CD4-positive, alpha-beta T cell treated with Interleukin-15 for 1 hour (primary cell): ENCODE measurements at places on chromosomes 2 and 18.

GRCh38 chr2:46305767-46306166, 8.6 kb downstream of the EPAS1 start:
- DNase-seq, result no peak

GRCh38 chr2:75327334-75327733, 128.0 kb upstream of the TACR1 start:
- no peak for DNase-seq

DNA sequence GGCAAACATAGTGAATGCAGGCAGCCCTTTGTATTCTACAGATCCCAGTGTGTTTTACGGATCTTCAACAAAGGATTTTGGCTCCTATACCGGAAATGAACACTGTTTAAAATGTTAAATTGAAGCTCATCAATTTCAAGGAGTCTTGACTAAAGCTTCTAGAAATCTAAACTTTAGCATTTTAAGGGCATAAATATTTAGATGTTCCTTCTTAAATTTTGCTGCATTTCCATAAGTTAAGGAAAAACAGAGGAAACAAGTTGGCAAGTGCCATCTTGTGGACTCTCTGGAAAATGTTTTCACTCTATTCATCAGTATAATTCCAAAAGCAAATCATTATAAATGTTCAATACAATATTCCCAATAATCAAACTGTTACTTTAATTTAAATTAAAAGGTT, 19.6 kb downstream of the CHN1 start:
- DNase-seq, result no peak

GRCh38 chr18:55079067-55079466, 119.8 kb upstream of the CCDC68 start:
- DNase-seq, result no peak

- DNase-seq, result no peak
Observed at GRCh38 chr2:149018981-149019380, 19.5 kb upstream of the LYPD6B start.

GRCh38 chr2:86038291-86039081, 67.2 kb downstream of the POLR1A start:
- peak; percentile 88 for DNase-seq

DNA sequence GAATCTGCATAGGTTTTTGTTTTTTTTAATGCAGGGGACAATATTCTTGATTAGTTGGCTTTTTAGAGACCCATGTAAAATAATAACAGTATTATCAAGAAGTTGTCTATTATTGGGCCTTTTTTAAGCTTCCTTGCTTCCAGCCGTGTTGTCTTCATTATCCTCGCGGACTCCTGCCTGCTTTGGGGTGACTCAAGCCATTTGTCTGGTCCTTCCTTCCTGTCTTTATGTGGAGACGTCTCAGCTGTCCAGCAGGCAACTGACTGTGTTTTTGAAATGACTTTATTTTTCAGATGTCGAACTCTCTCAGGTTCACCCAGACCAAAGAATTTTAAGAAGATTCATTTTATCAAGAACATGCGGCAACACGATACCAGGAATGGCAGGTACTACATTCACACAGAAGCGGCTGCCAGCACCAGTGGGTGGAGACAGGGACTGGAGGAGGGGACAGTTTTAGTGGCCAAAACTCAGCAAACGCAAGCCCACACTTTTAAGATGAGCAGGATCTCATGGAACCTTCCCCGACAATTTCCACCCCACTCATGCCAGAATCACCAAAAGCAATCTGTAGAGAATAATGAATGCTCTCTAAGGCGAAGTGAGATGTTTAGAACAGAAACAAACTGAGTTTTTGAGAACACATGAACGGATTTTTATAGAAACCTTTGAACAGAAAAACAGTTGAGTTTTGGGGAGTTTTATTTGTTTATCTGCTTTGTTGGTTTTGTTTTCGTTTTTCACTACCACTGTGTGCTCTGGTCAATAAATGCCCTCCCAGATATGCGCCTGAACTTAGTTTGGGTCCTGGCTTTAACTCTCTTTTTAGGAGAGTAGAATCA, 59.1 kb downstream of the CABLES1 start:
- no peak for DNase-seq

DNA sequence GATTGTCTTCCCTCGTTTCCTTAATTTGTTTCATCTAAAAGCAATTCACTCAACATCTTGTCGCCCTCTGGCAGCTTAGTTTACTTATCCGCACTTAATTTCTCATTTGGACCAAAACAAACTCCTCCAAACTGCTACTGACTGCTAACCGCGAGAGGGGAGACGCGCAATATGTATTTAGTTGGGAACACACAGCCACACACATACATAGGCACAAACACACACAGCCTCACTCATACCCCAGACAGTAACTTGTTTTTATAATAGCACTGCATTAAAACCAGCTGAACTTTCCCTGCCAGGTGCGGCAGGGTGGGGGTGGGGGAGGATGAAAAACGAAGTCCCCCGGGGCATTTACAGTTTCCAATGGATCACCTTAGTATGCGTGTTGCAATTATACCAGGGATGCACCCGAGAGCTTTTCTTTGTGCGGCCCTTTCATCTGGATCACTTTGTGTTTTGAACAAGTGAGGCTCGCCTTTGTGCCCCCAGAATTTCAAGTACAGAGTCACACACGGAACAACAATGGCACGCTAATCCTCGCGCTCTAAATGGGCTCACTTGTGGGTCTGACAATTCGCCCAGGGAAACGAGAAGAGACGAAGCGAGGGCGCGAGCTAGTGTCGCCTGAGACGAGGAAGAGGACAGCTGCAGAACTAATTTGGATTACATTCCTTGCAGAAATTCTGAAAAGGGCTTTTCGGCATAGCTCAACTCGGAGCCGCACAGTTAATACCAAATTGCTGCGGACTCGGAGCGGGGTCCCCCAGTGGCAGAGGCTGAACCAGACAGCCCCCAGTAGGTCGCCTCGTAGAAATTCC, 2.4 kb downstream of the ERBB4 start:
- DNase-seq, result no peak

- DNase-seq, result no peak
Observed at GRCh38 chr2:58920001-58920400, 678.9 kb upstream of the FANCL start.

- no peak for DNase-seq
Observed at GRCh38 chr18:9366126-9366714, 31.6 kb downstream of the TWSG1 start.

- DNase-seq, result no peak
Observed at GRCh38 chr2:142094233-142094632, 36.6 kb downstream of the LRP1B start.

GRCh38 chr2:164599954-164600589, 21.2 kb downstream of the GRB14 start:
- no peak for DNase-seq

DNA sequence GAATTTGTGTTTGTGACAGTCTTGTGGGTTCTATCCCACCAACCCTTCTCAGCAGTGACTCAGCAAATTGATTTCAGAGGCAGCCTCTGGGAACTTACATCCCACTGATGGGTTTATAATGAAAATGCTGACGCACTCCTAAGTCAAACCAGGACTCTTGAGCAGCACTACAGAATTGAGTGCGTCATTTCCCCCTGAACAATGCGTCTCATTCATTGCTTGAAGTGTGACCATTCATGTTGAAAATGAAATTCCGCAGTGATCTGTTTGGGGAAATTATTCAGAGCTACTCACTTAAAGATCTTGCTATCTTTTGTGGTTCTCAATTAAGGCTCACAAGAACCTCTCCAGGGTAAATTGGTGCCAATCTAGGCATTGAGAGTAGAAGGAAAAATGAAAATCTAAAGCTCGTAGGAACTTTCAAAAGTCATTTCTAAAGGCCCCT, 417.7 kb upstream of the SLC14A2 start:
- DNase-seq, result no peak

DNA sequence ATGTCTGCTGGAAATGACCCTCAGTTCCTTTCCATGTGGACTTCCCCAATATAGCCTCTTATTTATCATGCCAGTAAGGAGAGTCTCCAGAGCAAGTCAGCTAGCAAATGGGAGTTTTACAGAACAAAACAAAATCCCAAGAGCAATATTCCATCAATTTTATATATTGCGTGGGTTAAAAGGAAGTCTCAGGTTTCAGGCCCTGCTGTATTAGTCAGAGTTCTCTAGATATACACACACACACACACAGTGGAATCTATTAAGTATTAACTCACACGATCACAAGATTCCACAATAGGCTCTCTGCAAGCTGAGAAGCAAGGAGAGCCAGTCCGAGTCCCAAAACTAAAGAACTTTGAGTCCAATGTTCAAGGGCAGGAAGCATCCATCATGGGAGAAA, 102.8 kb upstream of the MAP2 start:
- no peak for DNase-seq
